Progenitor cell of endocrine pancreas (in vitro differentiated cells): ENCODE measurements at places on chromosomes 1 and 21. TPM values are rescaled to one million over a fixed set of nuclear protein-coding genes. Genes with fewer than 3 reads are reported as not detected.

Gene RBP7
- 0.55 and 0.65 TPM in 2 replicates for total RNA-seq

Gene C1orf167
- 0.67 TPM in 1 of 2 replicates, not detected in the other for total RNA-seq

DNA sequence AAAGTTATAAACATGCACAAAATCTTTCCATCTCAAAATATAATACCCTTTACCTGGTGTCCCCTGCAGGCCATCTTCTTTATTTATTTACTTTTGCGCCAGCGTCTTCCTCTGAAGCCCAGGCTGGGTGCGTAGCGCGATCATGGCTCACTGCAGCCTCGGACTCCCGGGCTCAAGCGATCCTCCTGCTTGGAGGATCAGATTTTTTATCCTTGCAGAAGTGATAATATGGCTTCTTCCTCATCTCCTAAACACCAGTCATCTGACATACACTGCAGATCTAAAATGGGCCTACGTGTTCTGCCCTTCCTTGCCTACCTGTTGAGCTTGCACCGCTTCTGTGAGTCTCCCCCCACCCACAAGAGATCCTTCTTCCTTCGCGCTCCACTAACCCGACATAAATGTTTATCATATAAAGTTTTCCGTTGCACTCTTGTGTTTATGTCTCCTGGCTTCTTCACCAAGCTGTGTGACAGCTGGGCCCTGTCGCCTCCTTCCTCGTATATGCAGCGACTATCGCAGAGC, 506 bp upstream of the SRP9 start:
- DNase-seq: no peak

GRCh38 chr1:46166521-46167462, 8.1 kb upstream of the TSPAN1 start:
- no peak for DNase-seq

Gene EPRS1
- 103 TPM in 2 replicates for total RNA-seq

- peak; percentile 56 for DNase-seq
Observed at GRCh38 chr1:3012456-3013291, 8.6 kb upstream of the ACTRT2 start.

DNA sequence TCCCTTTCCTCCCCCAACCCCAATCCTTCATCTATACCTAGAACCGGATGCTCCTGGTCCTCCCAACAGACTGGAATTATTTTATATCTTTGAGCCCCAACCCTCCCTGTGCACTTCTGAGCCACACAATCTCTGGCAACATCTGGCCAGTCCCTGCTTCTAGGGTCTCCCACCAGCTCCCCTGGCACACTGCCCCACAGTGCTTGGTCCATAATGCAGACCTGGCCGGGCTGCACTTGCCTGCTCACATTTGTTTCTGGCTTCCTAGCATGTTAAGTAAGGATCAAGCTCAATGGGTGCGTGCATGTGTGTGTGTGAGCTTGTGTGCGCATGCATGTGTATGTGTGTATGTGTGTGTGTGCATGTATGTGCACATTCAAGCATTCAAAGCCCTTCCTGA, 8.8 kb downstream of the TRIM62 start:
- DNase-seq: no peak

DNA sequence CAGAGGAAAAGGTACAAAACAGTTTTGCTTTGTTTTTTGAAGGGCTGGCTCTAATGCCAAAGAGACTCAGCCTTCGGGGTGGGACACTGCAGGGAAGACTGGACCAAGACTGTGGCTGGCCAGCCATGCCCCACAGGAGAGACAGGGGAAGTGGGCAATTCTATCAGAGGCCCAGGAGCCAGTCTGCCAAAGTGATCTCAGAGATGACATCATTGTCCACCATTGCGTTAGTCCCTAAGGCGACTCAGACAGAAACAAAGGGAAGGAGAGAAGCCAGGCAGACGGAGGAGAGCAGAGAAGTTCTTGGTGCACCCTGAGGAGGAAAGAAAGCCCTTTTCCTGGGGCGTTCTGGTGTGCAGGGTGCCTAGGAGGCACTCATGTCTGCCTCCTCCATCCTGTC, 26.4 kb downstream of the OPTC start:
- no peak for DNase-seq

Gene NTNG1
- total RNA-seq: 1.1 and 2.5 TPM in 2 replicates

Gene OLFM3
- 1.0 and 1.1 TPM in 2 replicates for total RNA-seq

- DNase-seq: no peak
Observed at GRCh38 chr21:28159396-28159795, 833.3 kb downstream of the LTN1 start.

DNA sequence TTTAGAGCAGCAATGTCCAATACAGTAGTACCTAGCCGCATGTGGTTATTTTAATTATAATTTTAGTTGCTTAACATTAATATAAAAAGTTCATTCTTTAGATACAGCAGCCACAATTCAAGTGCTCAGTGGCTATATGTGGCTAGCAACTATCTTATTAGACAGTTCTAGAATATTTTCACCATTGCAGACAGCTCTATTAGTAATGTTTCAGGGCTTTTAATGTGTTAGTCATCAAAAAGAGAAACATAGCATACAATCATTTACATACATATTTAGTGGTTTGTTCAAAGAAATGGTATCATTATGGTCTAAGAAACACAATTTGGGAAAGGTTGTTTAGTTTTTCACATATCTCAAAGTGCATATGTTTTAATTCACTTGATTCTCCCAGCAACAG, 66.6 kb upstream of the DYNLT5 start:
- DNase-seq: no peak

DNA sequence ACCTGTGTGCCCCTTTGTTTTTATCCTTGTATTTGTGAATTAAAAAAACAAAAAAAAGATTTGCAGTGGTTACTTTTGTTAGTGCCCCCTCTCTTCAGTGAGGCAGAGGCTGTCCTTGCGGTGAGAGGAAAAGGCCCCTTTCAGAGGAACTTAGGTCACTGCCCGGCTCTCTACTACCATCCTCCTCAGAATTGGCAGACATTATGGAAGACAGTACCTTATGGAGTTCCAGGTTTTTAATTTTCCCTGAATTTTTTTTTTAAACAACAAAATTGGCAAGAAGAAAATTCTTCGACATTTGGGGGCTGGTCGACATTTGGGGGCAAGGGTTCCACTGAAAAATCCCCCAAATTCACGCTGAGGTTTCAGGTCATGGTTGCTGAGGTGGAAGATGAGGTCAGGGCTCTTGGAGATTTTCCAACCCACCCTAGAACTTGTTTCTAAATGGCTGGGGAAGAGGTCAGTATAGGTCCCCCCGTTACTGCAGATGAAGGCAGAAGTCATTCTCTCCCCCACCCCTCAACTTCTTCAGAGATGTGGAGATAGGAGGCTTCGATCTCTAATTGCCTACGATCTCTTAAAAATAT, 5.3 kb downstream of the RXFP4 start:
- DNase-seq: no peak

Gene SELENBP1
- total RNA-seq: 56.2 and 57.0 TPM in 2 replicates

DNA sequence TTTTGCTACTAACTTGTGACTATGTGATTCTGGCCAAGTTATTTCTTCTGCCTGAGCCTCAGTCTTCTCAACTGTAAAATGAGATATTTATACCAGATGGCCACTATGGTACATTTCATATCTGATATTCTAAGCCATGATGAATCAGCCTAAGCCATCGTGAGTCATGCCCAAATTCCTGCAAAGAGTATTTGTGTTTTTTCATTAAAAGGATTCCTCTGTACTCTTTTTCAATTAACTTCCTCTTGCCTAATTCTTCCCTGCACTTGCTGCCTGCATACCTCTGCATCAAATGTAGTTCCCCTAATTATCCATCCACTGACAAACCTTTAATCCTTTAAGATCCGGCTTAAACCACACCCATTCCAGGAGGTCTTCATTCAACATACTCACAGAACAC, 575.1 kb upstream of the BEND5 start:
- DNase-seq: no peak

GRCh38 chr1:62361431-62361830, 42.2 kb upstream of the KANK4 start:
- no peak for DNase-seq

Gene PLCH2
- 0.13 TPM in 1 of 2 replicates, not detected in the other for total RNA-seq

Gene LDLRAD1
- total RNA-seq: 0.20 and 0.84 TPM in 2 replicates

Gene AIRE
- total RNA-seq: not detected in 2 replicates

Gene SPRR2E
- not detected in 2 replicates for total RNA-seq

Gene FNDC5
- 6.3 and 7.8 TPM in 2 replicates for total RNA-seq

- peak; percentile 29 for DNase-seq
Observed at GRCh38 chr21:41168391-41169257, 664 bp downstream of the BACE2 start.

DNA sequence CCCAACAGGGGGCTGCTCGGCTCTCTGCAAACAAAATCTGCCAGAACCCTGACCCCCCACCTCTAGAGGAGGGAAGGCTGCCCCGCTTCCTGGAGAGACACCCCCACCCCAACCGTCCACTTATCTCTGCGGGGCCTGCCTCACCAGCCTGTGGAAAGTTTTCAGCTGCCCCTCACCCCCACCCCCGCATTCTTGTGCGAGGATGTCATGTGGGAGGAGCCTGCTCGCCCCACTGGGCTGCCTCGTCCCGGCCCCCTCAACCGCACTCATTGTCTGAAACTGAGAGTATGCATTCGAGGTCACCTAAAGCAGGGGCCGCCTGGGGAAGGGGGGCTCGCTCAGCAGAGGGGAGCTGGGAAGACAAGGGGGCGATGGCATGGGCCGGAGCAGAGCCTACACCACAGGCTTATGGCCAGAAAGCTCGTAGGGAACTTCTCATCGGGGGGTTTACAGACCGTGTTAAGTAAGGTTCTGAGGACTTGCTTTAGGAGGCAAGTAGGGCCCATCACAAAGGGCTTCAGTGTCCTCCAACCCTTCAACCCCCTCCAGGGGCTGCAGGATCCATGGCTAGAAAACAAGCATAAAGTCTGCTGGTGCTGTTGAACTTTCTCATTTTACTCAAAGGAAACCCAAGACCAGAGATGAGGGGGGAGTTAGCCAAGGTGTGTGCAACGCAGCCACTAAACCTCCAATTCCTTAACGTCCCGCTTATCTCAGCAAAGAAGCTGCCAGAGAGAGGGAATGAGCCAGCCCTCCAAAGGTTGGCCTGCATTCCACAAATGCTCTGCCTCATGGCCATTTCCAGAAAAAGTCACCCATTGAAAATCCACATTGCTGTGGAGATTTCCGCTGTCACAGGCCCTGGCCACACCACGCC, 9.4 kb downstream of the EPHA2 start:
- DNase-seq: peak; percentile 75

GRCh38 chr1:221206076-221206475, 326.8 kb downstream of the HLX start:
- DNase-seq: no peak

GRCh38 chr1:114466334-114467014, 44.5 kb downstream of the TRIM33 start:
- no peak for DNase-seq

Gene C8B
- total RNA-seq: 0.26 TPM in 1 of 2 replicates, not detected in the other

Gene KCNJ10
- total RNA-seq: 0.09 and 0.12 TPM in 2 replicates

Gene FOXO6
- 2.8 and 2.9 TPM in 2 replicates for total RNA-seq

DNA sequence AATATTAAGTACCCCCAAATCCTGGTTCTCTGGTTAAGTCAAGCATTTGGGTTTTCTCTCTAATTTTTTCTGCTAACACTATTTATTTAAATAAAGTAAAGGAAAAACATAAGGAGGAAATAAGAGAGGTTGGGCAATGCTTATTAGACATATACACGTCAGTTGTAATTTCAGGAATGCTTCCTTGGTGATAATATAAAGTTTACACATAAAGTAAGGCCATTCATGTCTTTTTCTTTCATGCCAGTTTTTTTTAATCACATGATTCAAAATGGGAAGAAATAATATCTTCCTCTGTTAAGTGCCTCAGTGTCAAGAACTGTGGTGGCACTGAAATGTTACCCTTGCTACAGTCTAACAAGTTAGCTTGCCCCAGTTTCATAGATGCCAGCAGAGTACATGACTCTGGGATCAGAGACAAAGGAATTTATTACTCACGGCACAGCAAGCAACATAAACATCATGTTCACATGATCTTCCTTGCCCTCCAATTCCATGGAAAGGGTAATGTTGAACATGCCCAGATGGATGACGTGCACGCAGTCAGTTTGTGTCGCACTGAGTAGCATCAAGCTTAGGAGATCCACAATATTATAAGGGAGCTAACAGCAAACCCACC, 184.9 kb downstream of the PLA2G4A start:
- no peak for DNase-seq

Gene NR1I3
- total RNA-seq: not detected in 2 replicates

DNA sequence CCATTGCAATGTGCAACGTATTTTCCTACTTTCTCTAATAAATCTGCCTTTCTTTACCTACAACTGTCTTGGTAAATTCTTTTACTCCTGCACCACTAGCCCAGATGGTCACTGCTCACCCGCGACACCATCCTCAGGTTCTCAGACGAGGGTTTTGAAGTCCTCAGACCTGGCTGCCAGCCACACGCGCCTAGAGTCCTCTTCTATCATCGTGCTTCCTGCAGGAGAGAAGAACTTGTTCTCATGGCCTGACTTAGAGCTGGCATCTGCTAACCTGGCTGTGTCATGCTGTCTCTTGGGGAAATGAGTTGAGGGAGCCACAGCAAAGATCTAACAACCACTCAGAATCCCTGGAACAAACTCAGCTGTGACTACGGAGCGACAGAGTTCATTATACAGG, 30.3 kb upstream of the PGBD5 start:
- DNase-seq: no peak

- DNase-seq: no peak
Observed at GRCh38 chr1:84166797-84167196, 22.7 kb downstream of the PRKACB start.

DNA sequence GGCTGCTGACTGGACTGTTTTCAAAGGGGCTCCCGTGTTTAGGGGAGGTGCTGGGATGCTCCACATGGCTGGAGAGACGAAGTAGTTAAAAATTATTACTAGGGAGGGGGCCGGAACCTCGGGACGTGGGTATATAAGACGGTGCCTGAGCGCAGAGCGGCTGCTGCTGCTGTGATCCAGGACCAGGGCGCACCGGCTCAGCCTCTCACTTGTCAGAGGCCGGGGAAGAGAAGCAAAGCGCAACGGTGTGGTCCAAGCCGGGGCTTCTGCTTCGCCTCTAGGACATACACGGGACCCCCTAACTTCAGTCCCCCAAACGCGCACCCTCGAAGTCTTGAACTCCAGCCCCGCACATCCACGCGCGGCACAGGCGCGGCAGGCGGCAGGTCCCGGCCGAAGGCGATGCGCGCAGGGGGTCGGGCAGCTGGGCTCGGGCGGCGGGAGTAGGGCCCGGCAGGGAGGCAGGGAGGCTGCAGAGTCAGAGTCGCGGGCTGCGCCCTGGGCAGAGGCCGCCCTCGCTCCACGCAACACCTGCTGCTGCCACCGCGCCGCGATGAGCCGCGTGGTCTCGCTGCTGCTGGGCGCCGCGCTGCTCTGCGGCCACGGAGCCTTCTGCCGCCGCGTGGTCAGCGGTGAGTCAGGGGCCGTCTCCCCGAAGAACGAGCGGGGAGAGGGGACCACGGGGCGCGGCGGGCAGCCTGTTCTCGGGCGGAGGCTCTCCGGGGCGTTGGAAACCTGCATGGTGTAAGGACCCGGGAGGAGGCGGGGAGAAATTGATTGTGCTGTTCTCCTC, at the start of gene CHODL:
CHODL (plus strand) TSS at position 163 of the 793 bp plus-strand sequence; CDS start at position 554, 391 bp downstream.
- peak; percentile 15 for DNase-seq

Gene BEND5
- 14.5 and 23.9 TPM in 2 replicates for total RNA-seq
